ENCODE measurements at places on chromosomes 7 and 10.
A peak's percentile ranks its signal among the peaks of the same experiment; 100 is the strongest.

- peak; percentile 98 for DNase-seq
Observed at GRCh38 chr10:79409726-79410085, 35.7 kb downstream of the ZCCHC24 start.

GRCh38 chr10:79165070-79165778 lies 96.5 kb downstream of the ZMIZ1 start:
- no peak for DNase-seq

DNA sequence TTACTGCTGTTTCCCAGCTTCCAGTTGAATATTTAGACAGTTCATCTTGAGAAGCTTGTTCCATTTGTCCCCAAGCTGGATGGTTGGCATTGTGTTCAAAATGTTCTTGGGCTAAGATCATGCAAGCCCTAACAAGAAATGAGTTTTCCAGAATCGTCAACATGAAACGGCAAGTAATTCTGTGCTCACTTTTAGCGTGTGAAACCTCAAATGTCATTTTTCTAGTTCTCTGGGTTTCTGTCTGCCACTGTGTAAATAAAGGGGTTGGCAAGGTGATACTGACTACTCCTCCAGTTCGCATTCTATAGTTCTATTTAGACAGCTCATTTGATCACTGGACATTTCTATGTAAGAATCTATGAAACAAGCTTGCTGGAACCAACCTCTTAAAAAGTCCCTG lies 194.0 kb downstream of the AHR start:
- DNase-seq, result no peak

DNA sequence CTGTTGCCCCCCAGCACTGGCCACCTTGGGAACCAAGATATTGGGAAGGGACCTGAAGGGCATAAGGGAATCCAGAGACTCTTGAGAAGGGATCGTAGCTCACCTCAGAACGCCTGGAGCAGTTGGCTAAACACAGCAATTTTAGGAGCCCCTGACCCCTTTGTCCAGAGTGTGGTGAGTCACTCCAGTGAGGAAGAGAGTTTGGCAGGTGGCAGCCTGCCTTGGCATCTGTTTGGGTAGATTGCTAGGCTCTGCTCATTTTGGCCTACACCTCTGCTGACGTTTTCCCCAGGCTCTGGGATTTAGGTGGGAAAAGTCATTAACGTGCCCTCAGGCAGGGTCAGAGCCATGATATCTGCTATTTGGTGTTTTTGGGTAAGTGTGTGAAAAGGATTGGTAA lies 100.6 kb downstream of the GRB10 start:
- no peak for DNase-seq

DNA sequence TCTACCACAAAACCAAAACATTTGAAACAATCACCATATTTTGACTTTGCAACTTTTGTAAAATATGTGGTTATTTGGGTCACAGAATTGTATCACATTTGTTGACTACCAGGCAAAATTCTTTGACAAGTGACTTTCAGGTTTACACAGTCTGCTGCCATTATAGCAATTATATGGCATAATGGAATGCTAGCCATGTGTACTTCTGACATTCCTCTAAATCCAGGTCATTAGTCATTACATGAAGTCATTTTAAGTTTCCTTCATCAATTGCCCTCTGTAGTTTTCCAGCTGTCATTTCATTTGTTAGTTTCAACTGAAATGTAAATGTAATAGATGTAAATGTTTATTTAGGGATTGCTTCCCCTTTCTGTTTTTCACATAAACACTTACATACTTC lies 137.5 kb downstream of the IMMP2L start:
- no peak for DNase-seq

All from head of caudate nucleus (tissue), 42 donors.